ENCODE measurements at places on chromosomes 4 and X.

GRCh38 chr4:74453829-74454742 lies 9.2 kb downstream of the AREG start:
- no peak for DNase-seq

DNA sequence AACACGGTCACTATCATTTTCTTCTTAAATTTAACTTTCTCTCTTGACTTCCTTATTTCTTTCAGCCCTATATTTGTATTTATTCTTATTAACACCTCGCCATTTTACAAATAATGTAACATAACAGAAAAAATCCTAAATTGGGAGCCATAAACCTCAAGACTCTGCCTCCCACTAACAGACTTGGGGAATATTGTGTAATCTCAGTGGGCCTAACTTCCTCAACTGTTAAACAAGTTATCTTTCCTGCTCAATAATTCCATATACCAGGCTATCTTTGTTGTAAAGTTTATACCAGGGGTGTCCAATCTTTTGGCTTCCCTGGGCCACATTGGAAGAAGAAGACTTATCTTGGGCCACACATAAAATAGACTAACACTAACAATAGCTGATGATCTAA lies 26.2 kb downstream of the PRSS12 start:
- no peak for DNase-seq

- no peak for DNase-seq
These were observed 37.4 kb downstream of the CCNG2 start for GRCh38 chr4:77194366-77194765.

- no peak for DNase-seq
These were observed 1976.7 kb upstream of the ADGRL3 start for GRCh38 chr4:59223292-59223941.

DNA sequence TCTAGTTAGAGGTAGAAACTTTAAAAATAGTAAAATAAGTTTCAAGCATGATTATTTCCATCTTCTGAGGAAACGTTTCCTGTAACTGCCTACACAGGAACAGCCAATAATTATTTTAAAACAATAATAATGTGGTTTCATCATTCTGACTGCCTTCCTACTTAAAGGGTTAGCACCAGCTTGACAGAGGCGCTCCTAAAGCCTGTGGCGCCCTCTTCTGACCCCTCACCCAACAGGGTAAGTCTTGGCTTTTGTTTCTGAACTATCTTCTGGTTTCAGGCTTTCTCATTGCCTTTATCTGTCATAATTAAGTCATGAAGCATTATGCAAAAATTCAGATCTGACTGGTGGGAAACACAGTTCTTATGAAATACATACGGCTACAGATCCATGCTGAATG lies 96.7 kb downstream of the ITM2A start:
- DNase-seq: no peak

GRCh38 chrX:13365161-13365560 lies 45.3 kb upstream of the ATXN3L start:
- DNase-seq: no peak

DNA sequence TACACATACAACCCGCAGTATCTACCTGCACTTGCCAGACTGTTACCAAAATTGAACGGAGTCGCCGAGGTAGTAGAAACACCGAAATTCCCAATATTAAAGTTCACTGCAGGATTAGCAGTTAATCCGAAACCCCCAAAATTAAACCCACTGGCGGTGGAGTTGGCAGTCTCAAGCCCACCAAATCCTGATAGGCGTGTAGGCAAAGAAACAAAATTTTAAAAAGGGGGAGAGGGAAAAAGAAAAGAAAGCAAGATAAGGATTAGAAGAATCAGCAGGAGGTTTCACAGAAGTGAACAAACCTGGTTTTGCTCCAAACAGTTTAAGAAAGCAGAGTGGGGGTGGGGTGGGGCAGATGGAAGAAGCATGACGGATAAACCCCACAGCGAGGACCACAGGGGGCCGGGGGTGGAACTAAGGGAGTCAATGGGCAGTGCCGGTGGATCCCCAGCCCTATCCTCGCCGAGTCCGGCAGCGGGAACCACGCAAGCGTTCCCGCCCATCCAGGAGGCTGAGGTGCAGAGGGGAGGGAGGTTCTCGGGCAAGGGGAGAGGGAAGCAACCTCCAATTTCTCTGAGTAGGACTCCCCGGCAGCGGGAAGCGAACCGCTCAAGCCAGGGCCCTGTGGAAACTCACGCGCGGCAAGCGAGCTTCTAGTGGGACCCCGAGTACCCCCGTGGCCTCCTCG lies 599 bp downstream of the NUP54 start:
- peak; percentile 52 for DNase-seq

DNA sequence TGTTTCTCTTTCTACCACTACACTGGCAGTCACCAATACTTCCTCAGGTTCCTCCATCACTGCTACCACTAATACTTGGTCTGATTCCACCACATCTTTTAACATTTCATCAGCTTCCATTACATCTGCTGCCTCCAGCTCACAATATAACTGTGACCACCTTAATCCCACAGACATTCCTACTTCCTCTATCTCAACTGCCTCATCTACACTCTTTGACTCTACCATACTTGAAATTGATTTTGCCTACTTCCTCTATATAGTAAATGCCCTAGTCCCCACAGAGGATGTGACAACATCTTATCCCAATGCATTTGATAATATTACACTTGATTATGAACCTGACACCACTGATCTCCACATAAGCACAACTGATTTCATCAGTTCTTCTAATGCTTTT lies 29.0 kb downstream of the OPRPN start:
- no peak for DNase-seq

DNA sequence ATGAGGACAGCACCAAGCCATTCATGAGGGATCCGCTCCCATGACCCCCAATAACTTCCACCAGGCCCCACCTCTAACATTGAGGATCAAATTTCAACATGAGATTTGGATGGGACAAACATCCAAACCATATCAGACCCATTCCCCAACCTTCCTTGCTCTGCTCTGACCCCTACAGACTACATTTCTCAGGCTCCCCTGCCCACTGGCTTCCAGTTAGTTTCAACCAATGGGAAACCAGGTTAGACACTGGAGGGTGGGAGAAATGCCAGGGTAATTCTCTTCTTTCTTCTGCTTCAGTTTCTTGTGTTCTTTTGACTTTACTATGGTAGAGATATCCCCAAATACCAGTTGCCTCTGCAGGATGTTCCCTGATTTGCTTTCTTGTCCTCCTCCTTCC lies 125.7 kb downstream of the CLCN4 start:
- DNase-seq: no peak

DNA sequence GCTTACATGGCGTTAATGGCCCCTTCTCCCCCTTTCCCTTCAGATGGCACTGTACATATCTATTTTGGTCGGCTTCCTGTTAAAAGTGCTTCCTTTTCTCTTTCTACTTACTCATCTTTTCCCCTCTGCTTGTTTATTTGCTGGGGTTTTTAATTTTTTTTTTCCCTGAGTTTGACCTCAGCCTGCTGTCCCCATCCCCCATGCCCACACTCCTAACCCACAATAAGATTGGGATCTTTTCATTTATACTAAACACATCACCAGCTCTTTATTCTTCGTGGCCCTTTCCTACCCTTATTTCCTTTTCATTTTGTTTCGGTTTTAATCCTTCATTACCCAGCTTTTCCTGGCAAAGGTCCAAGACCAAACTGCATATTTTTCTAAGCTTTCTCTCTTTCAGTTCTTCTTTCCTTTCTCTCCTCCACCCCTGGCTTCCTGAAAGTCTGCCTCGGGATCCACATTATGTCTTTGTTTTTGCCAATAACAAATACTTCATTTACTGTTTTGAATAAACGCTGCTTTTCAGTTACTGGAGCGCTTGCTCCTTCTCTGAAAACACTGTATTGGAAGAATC lies 152.0 kb upstream of the USP9X start:
- no peak for DNase-seq

DNA sequence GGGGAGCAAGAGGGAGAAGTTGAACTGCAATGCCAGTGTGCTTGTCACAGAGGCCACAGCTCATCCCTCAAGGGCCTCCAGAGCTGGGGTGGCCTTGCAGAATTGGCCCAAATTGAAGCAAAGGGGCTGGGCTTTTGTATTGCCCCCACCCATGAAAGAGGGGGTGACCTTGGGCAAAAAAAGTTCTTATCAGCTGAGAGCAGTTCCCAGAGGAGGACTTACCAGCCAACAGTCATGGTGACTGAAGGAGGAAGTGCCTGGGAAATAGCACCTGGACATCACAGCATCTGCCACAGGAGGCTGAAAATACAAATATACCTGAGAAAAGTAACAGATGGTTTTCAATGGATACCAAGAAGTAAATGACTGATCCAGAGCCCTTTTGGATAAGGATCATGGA lies 262.4 kb downstream of the MID1IP1 start:
- no peak for DNase-seq

DNA sequence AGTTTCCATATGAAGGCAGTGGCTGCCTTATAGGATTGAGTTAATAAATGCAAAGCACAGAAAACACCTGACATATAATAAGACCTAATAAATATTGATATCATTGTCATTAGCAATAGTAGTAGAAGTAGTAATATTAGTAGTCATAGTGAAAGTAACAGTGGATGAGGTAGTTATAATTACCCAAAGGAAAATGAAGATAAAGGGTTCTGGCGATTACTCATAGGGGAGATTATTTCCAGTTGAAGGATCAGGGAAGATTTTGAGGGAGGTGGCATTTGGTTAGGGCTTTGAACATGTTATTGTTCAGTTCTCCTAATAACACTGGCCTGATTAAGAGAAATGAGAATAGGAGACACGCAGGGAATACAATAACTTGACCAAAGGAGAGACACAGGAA lies 131.9 kb upstream of the GPRIN3 start:
- no peak for DNase-seq

DNA sequence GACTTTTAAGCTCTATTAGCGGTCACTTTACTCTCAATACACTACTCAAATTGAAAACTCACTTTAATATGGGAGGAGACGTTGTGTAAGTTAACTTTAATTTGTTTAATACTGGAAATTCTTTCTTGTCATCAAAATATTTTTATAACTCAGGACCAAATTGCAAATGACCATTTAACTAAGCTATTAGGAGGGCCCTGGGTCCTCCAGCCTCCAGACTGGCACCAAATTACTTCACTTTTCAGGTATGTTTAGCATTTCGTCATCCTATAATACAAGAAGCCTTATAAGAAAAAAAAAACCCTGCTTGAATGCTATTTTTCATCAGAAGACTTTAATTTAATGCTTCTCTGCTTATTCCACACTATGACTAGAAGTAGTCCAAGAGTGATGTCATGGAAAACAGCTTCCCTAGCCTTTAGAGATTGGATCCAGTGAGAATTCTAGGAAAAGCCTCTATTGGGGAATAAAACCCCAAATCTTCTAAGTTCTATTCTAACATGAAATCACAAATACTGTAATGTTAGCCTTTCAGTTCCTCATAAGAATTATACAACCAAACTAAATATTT lies 6.6 kb downstream of the KLHL15 start:
- DNase-seq: no peak

DNA sequence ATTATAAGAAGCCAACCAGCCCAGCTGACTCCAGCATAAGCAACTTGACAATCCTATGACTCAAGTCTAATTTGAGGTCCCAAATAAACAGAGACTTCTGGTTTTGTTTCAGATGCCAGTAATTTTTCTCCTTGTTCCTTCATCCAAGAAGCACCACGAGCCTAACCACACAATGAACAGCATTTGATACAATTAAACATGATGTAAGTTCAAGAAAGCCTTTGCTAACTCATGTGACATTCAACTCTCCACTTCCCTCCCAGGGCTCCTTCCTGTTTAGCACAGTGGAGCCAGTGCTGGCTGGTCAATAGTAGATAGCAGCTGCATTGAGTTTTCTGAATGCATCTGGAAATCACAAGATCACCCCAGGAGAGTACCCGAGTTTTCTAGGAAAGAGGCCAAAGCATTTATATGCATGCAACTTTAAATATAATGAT lies 206.3 kb downstream of the ARHGAP24 start:
- DNase-seq: peak; percentile 24

GRCh38 chr4:28350485-28350884 lies 1489.8 kb downstream of the STIM2 start:
- DNase-seq: no peak

DNA sequence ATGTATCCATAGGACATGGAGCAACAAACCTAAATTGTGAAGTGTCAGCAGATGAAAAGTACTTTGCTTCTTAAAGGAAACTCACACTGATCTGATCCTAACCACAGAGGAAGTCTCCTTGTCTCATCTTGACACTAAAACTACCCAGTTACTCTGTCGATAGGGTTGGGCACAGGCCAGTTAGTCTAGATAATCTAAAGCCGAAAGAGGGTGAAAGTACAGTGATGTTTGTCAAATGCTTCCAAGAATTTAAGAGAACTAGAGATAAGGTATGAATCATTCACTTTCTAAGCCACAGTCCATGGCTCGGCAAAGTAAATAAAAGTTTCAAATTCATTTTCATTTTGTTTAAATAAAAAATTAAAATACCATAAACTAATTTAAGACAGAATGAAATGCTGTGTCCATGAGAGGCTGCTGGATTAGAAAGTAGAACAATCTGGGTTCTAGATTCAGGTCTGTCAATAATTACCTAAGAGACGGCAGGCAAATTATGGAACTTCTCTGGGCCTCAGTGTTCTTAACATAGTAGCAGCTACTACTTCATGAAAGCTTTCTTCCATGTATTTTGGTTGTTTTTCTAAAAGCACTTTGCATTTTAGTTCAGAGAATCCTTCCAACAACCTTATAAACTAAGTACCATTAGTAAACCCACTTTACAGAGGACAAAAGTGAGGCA lies 176.7 kb downstream of the LDB2 start:
- peak; percentile 42 for DNase-seq

GRCh38 chr4:76969941-76970529 lies 20.5 kb downstream of the SEPTIN11 start:
- no peak for DNase-seq

- no peak for DNase-seq
These were observed 69.1 kb upstream of the HPGD start for GRCh38 chr4:174591243-174592021.

DNA sequence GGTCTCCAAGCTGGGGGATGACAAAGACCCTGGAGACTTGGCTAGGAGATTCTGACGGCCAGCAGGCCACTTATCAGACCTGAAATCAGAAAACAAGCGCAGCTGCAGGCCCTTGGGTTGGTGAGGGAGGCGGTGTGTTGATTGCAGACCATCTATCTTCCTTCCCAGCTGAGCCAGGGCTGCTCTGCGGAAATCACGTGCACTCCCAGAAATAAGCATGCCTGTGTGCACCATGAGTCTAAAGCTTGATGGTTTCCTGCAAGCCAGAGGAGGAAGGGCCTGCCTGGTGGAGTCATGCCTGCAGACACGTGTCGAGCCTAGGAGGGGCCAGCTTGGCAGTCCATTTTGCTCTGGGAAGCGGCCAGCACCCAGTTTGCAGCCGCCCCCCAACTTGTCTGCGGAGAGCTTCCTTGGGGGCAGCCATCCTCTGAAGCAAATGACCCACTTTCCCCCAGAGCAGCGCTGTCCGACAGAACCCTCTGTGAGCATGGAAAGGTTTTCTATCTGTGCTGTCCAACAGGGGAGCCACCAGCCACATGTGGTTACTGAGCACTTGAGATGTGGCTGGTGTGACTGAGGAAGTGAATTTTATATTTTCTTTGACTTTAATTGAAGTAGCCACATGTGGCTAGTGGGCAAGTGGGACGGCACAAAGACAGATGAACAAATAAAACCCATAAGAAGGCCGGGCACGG lies 175.7 kb upstream of the BCOR start:
- DNase-seq: no peak
